Posterior vena cava (tissue), 2 donors: ENCODE measurements at places on chromosomes 12 and 14. TPM values are rescaled to one million over a fixed set of nuclear protein-coding genes. Genes with fewer than 3 reads are reported as not detected.

- DNase-seq, result no peak
Observed at GRCh38 chr12:111570084-111570961, 28.8 kb downstream of the ATXN2 start.

GRCh38 chr12:67034110-67034879 is 234.9 kb upstream of the CAND1 start:
- DNase-seq, result no peak

- no peak for DNase-seq
Observed at GRCh38 chr12:65470256-65470655, 191.8 kb downstream of the MSRB3 start.

DNA sequence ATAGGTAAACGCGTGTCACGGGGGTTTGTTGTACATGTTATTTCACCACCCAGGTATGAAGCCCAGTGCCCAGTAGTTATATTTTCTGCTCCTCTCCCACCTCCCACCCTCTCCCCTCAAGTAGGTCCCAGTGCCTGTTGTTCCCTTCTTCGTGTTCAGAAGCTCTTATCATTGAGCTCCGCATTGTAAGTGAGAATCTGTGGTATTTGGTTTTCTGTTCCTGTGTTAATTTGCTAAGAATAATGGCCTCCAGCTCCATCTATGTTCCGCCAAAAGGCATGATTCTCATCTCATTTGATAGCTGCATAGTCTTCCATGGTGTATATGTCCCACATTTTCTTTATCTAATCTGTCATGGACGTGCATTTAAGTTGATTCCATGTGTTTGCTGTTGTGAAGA is 6.9 kb upstream of the GPRC5D start:
- DNase-seq, result no peak

The PTGER2 gene
- 7.4 TPM for total RNA-seq

The FOXA1 gene
- not detected for total RNA-seq

The RPGRIP1 gene
- 0.10 TPM for total RNA-seq
